ENCODE measurements at places on chromosomes 4 and X.

GRCh38 chr4:6734165-6734786 is 18.3 kb downstream of the BLOC1S4 start:
- no peak for DNase-seq

DNA sequence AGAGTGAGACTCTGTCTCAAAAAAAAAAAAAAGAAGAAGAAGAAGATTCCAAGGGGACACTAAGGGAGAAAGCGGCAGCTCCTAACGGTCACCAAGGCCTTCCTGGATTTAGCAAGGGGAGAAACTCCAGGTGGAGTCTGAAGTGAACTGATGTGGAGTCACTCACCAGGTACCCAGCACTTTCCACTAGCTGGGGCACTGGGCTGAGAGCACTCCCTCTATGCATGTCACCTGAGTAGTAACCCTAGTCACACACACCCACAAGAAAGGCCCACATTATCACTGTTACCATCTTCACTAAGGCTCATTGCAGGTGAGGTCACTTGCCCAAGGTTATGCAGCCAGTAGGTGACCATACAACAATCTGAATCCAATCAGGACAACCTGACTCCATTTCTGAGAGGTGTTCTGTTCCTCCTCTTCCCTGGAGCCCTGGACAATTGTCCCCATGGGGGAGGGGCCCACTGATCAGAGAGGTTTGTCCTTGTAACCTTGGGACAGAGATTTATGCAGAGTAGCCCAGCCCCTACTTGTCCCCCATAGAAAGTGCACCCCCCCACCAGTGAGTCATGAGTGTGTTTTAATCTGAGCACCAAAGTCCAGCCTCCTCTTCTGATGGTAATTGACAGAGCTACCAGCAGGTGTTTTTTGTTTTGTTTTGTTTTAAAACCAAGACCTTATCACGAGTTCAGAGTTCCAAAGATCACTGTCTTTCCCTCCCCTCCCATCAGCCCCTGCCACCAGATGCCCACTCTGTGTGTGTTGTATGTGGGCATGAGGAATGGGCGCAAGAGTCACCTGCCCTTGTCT is 5.9 kb upstream of the SASH3 start:
- DNase-seq, result no peak

DNA sequence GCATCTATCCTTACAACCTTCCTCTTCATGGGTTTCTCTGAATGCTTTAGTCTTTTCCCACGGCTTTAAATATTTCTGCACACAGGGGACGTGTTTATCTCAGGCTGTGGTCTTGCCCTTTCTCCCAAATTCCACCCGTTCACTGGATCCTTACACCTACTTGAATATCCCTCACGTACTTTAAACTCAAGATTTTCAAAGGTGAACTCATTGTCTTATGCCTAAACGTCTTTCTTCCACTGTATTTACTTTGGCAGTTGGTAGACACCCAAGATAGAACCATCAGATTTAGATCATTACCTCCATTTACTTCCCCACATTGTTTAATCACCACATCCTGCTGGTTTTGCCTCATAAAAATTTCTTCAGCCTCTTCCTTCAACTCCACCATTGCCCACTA is 269.2 kb downstream of the CBLL2 start:
- no peak for DNase-seq

- DNase-seq, result peak; percentile 19
Measured at GRCh38 chrX:19990151-19990555, 708 bp downstream of the BCLAF3 start.

DNA sequence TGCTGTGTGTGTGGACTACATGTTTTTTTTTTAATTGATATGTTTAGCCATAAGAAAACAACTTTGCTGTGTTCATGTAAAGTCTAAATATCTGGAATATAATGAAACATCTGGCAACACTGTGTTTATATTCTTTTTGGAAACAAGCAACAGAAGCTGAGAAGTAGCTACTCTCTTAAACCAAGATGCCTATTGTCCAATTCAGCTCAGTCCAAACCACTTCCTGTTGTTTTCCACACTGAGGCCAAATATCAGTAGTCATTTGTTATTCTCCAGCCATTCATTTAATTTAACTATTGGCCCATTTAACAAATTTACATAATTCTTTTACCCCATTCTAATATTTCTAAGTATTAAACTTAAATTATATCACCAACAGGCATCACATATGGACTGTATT is 903.0 kb upstream of the SLIT2 start:
- no peak for DNase-seq

DNA sequence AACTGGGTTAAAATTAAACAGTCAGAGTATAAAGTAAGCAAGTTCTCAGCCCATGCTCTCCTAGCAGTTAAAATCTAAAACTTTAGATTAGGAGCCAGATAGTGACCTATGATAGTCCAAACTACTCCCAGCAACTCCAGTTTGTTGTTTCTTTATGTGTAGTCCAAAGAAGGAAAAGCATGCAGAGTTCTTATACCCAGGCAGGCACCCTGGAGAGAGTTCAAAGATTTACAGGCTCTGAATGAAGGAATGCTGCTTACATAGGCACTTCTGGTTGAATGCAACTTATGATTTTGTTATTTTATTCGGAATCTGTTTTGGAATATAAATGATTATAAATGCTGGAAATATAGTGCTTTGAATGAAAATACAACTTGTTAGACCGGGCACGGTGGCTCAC is 67.2 kb downstream of the GPAT3 start:
- no peak for DNase-seq

GRCh38 chr4:85607624-85608023 is 132.7 kb downstream of the ARHGAP24 start:
- no peak for DNase-seq

DNA sequence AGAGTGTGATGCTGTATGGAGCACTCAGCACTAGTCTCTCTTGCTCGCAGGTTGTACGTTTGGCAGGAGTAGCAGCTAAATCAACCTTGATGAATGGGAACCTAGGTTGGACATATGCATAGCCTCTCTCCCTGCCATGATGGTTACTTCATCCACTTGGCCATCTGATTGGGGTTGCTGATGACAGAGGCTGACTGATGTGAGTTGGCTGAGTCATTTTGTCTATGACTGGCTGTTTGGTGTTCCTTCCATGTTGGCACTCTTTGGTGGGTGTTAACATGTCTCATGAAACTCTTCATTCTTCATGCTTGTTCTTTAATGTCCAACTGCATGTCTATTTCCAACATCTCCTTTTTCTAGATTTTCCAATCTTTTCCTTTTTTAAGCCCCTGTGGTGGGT is 31.6 kb upstream of the SPARCL1 start:
- no peak for DNase-seq

DNA sequence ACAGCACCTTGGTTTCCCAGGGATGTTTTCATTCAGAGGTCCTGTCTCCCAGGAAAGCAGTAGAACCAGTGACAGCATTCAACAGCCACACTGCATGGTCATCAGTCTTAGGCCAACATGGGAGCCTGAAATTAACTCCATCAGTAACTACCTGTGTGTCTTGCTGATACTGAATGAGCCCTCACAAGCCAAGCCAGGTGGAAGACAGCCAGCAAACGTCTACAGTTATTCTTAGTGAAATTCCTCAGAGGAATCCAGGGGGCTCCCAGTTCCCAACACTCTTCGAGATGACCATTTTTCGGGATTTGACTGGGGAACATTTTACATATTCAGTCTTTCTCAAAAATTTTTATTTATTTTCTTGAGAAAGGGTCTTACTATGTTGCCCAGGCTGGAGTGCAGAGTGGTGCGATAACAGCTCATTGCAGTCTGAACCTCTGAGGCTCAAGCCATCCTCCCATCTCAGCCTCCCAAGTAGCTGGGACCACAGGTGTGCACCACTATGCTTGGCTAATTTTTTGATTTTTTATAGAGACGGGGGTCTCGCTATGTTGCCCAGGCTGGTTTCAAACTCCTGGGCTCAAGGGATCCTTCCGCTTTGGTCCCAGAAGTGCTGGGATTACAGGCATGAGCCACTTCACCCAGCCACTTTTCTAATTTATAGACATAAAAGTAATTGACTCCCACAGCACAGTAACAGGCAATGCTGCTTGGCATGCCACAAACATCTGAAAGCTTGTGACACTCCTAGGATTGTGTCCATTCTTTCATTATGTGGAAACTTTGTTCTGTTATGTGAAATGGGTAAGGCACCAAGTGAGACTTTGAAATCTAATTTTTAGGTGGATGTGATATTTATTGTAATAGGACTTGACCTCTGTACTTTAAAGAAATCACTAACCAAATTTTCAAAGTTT is 116.9 kb downstream of the SOWAHB start:
- no peak for DNase-seq

- DNase-seq, result no peak
Measured at GRCh38 chr4:41426539-41426938, 111.4 kb upstream of the LIMCH1 start.

- DNase-seq, result no peak
Measured at GRCh38 chr4:112296949-112297880, at the start of gene ALPK1. Gene ALPK1 (plus strand): TSS chr4:112297369.

DNA sequence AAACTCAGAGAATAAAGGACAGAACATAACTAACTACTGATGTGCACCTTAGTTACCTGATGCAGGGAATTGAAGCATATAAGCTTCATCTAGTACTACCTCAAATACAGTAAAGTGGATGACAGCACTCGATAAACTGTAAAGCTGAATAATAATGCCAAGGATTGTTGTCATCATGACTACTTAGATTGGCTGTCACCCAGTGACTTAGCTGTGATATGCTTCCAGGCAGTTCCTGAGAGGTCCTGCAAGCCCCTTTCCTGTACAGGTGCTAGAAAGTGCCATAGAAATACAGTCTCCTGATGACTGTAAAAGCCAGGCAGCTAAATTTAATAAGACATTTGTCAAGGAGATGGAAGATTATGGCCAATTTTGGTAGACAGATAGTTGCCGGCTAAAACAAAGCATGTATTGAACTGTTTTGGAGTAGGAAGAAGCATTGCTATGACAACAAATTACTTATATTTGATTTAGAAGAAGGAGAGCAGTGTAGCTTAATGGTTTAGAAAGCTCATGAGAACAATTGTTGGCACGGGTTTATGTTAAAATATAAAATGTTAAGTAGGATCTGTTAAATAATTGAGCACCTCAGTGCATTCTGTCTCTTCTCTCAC is 29.7 kb downstream of the TMEM164 start:
- no peak for DNase-seq

DNA sequence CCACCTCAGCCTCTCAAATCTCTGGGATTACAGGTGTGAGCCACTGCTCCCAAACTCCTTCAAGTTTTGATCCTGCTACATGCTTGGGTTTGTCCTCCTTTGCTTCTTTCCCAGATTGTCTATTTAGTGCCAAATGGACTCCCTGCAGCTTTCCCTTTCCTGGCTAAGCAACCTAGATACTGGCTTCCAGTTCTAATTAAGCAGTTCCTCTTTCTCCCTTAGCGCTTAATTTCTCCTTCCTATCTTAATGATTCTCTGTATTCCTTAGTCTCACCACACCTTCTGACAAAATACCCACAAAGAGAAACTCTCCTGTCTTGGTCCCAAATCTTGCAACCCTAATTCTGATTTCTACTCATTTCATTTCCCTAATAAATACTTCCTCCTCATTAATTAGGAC is 7.8 kb downstream of the RXFP1 start:
- DNase-seq, result no peak

DNA sequence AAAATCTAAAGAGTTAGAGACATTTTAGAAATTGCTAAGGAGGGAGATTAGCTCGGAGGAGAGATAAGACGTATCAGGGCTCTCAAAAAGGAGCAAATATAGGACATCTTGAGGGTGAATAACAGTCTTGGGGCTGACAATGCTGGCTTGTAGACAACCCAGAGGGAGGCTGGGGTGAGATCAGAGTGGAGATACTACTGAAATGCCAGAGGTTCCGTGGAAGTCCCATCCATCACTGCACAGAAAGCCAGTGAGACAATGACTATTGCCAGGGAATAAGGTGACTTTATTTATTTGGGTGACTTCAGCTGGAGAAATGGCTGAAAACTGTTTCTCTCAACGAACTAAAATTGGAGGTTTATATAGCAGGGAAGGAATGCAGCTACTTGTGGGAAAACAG is 838.1 kb upstream of the AGA start:
- no peak for DNase-seq

DNA sequence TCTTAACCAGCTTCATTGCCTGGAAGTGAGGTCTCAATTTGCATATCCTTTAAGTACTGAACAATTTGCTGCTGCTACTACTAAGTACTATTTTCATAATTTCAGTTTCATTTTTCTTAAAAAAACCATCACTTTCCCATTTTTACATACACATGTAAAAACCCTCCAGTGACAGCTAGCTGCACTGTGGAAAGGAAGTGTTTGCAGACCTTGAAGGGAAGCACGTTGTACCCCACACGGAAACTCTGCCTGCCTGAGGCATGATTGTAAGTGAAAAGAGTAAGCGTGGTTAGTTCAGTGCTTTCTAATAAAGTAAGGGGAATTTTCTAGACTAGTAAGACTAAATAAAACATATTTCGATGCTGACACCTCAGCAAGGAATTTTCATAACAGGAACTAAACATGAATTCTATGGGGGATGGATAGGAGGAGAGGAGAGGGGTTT is 103.6 kb downstream of the RAPGEF2 start:
- peak; percentile 45 for DNase-seq

DNA sequence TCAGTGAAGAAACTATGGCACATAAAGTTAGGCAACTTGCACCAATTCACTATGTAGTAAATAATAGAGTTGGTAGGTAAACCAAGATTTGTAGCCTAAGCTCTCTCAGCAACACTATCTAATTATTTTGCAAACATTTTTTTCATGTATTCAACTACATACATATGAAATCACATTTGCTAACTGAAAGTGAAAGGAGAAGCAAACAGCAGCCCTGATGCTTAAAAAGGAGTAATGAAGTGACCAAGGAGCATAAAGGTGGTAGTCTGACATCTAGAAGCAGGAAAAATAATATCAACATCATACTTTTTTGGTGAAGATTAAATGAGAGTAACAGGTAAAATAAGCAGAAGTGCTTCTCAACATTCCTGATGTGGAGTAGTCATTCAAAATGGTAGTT is 603.7 kb downstream of the GRXCR1 start:
- no peak for DNase-seq

DNA sequence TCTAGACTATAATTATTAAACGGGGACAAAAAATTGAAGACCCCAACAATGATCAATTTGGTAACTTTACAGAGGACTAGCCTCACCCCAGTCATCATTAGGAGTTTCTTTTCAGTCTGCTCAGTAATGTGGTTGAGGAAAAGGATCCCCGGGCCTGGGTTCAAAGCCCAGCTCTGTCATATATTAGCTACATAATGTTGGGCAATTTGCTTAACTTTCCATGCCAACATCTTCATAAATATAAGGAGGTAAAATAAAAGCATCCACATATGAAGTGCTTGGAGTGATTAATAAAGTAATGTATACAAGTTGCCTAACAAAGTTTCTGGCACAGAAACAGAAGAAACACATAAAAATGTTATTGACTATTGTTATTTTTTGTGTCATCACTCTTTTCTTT is 53.4 kb upstream of the ANTXR2 start:
- DNase-seq, result no peak

DNA sequence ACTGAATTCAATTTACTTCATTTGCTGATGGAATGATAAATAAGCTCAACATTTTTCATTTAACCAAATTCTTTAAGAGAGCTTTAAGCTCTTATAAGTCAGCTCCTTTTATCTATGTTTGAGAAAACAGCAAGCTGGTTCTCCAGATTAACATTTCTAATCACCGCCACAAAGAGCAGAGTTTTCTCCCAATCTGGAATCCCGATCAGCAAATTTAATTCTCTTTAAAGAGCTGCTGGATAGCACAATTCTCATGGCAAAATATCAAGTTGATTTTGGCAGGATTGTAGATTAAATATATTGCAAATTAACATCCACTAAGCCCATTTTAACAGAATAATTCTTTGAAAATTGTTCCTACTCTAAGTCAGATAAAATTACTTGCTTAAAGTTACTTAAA is 48.8 kb downstream of the RPS6KA3 start:
- DNase-seq, result no peak

GRCh38 chr4:118284169-118284568 is 68.6 kb downstream of the PRSS12 start:
- no peak for DNase-seq

- no peak for DNase-seq
Measured at GRCh38 chr4:3452376-3452775, 10.6 kb downstream of the HGFAC start.

Measured in stimulated activated naive CD4-positive, alpha-beta T cell treated with Interleukin-2 at 50 U/mL for 16 hours (primary cell).